MCF 10A (cell line): ENCODE measurements at places on chromosomes 13 and 19. TPM values are rescaled to one million over a fixed set of nuclear protein-coding genes. Genes with fewer than 3 reads are reported as not detected.
A peak's percentile ranks its signal among the peaks of the same experiment; 100 is the strongest.

DNA sequence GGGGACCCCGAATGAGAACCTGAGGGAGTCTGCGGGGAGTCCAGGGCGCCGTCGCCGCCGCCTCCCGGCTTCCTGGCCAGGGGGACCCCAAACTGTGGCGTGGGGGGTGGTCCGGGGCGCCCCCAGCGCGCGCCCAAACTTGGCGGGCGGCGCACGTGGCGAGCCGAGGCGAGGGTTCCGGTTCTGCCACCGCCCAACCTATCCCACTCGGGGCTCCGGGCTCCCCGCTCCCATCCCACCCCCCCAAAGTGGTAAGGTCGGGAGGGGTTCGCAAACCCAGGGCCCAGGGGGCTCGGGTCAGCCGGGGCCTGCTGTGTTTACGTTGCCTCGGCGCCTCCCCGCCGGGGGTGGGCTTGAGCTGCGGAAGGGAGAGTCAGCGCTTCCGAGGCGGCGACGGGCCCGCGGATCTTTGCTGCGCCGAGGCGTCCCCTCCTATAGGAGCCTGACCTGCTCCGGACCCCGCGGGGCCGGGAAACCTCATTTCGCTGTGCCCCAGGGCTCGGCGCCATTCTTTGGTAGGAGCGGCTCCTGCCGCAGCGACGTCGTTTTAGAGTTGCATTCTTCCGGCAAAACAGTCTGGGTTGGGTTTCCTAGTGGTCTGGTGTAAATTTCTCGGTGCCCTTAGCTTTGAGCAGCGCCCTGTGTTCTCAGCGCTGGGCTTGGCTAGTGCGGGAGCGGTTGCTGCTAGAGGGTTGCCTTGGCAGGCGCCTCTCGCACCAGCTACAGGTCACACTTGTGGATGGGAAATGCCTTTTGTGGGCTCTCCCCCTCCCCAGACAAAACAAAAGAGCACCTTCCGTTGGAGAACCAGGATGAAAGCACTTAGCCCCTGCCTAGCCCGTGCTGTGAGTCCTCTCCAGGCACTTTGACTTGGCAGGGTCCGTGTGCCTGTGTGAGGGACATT is 1.2 kb downstream of the DAZAP1 start:
- DNase-seq, result peak; percentile 35

DNA sequence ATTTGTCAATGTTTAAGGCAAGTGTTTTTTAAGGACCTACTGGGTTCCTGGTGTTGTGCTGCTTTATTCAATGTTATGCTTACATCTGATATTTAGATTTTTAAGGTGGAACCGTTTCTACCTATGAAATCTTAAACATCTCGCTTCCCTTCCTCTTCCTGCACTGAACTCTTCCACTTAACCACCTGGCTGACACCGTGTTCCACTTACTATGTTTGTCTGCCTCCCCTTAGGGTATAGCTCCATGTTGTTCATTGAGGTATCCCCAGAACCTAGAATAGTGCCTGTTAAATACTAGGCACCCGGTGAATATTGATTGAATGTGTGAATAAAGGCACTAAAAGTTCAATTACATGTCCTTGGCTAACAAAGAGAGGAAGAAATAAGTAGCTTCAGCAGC is 104.9 kb downstream of the RNF17 start:
- DNase-seq, result no peak

DNA sequence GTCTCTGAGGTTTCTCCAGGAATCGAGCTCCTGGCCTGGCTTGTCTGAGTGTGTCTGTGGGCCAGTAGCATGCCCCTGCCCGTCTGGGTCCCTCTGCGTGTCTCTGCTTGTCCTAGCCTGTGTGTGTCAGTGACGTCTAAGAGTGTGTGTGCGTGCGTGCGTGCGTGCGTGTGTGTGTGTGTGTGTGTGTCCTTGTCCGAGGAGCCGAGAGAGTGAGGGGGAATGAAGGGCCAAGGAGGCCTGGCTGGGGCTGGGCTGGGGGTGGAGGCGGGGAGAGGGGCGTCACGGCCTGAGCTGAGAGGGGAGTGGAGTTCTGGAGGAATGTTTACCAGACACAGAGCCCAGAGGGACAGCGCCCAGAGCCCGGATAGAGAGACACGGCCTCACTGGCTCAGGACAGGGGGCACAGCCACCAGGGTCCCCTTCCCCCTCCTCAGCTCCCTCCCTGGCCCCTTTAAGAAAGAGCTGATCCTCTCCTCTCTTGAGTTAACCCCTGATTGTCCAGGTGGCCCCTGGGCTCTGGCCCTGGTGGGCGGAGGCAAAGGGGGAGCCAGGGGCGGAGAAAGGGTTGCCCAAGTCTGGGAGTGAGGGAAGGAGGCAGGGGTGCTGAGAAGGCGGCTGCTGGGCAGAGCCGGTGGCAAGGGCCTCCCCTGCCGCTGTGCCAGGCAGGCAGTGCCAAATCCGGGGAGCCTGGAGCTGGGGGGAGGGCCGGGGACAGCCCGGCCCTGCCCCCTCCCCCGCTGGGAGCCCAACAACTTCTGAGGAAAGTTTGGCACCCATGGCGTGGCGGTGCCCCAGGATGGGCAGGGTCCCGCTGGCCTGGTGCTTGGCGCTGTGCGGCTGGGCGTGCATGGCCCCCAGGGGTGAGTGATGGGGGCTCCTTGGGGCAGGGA is at the start of gene AXL:
TSS of gene AXL (plus strand) at position 609 of the 893 bp plus-strand sequence. CDS start at position 779, 170 bp downstream.
- peak; percentile 92 for DNase-seq

GRCh38 chr19:1266916-1267476 is 2.1 kb upstream of the CIRBP start:
- DNase-seq, result peak; percentile 56

DNA sequence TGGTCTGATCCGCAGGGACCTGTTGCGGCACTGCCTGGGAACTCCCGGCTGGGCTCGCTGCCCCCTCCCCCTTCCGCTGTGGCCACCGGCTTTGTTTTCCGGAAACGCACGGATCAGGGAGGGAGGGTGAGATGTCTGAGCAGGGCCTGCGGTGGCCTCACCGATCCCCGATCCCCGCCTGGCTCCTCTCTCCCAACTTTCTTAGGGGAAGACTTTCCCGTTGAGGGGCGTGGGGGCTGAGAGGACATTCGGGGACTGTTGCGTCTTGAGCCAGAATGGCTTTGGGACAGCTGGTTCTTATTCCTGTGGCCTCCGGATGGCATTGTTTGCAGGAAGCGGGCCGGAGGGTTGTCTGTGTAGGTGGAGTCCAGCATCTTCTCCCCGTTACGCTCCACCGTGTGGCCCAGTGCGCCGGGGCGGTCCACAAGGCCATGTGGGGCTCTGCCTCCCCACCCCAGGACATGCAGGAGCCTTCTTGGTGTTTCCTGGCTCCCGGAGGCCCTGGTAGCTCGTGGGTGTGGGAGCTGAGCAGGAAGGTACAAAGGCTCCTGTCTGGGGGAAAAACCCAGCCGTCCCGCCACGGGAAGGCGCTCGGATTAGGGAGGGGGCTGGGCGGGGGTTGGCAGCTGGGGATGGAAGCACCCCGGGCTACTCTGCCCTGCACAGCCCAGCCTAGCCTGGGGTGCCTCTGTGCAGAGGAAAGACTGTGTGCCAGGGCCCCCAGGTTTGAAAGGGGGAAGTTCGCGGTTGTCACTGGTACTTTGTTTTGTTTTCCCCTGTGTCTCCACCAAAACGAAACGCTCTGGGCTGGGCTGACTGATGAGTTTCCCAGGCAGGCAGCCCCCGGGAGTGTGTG is 1.3 kb downstream of the CSNK1G2 start:
- DNase-seq, result peak; percentile 78

- DNase-seq, result no peak
Measured at GRCh38 chr19:55172741-55173140, 6.3 kb upstream of the DNAAF3 start.

Gene TICAM1
- 24.2 and 25.6 TPM in 2 replicates for total RNA-seq
